ENCODE measurements at places on chromosomes 3 and 15.
A peak's percentile ranks its signal among the peaks of the same experiment; 100 is the strongest.

DNA sequence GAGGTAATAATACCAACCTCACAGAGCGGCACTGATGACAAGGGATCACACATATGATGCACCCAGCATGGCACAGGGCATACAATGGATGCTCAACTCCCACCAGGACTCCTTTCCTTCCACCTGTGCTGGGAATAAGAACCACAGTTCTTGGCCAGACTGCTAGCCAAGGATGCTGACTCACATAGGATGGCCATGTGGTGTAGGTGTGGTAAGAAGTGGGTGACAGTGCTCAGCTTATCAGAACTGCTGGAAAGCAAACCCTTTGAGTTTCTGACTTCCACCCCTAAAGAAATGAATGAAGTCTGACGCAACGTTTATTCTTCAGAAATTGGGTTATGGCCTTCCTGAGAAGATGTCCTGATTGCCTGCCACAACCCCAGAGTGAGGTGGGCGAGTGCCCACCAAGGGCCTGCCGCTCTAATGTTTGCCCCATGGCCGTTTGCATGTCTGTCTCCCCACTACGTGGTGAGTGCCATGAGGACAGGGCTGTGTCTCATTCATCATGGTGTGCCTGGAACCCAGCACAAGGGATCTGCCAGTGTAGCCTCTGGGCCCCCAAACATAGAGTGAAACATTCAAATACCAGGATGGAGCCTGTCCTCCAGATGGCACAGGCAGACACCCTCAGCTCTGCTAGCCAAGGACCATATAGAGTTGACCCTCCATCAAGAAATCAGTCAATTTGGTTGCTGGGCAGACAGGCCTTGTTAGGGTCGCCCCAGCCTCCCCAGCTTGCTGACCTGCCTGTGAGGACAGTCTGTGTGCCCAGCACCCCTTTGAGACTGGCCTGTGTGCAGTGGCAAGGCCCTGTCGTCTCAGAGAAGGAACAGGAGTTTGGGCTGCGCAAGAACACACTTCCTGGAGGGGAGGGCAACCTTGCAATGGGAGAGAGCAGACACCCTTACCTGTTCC is 57.6 kb upstream of the SLCO2A1 start:
- no peak for DNase-seq

DNA sequence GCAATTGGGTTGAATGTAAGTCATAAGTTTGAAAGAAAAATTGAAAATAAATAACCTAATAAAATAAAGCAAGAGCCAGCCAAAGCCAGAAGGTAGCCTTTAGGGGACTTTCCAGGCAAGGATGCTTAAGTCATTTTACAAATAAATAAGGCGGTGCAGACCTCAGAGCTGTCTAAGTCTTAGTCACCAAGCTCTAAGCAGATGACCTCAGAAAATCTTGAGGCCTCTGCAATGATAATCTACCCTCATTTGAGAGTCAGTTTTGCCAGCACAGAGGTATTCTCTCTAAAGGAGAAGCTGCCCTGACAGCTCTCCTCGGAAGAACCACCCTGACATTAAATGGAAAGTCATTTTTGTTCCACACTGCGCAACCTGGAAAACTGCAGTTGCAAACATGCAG is 113.9 kb downstream of the OXNAD1 start:
- DNase-seq = peak; percentile 84

DNA sequence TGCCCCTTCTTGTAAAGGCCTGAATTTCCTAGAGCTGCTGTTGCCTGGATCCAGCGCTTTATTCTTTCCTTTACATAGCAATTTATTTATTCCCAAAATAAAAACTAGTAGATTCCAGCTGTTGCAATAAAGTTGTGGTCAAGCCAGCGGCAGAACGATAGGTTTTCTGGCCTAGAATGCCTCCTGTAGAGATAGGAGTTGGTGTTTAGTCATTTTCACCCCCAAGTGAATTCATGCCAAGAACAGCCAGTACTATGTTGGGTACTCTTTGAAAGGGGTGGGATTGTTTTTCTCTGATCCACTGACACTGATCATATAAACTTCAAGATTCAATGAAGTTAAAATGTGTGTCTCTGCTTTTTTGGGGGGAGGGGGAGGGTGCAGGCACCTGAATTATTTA is 69.7 kb downstream of the KLHL25 start:
- no peak for DNase-seq

DNA sequence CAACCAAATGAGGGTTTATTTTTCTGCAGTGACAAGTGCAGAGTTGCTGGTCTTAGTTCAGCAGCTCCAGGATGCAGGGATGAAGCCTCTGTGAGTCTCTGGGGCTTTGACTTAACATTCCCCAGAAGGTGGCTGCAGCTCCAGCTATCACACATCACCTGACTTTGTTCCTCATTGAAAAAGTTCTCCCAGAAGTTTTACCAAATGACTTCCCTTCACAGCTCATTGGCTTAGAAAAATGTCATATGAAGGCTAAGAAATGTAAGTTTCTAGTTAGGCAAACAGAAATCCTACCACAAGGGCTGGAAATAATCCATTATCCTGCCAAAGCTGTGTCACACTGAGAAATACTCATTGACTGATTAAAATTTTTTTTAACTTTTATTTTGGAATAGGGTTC is 184.9 kb downstream of the MINAR1 start:
- DNase-seq = no peak

DNA sequence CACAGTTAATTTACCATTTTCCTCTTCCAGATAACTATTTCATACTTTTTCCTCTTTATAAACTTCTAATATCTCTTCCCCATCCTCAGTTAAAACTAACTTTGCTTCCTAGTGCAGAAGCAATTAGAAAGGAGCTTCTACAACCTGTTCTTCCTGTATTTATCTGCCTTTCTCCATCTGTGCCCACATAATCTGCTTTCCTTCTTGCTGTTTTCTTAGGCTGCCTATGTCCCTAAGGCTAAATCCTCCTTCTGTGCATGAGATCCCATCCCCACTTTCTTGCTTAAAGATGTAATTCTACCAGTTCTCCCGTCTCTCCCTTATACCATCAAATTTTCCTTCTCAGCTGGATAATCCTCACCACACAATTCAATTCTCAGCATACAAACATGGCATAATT is 28.3 kb upstream of the HGD start:
- DNase-seq = no peak

GRCh38 chr3:140316868-140317400 is 360.9 kb upstream of the TRIM42 start:
- no peak for DNase-seq

DNA sequence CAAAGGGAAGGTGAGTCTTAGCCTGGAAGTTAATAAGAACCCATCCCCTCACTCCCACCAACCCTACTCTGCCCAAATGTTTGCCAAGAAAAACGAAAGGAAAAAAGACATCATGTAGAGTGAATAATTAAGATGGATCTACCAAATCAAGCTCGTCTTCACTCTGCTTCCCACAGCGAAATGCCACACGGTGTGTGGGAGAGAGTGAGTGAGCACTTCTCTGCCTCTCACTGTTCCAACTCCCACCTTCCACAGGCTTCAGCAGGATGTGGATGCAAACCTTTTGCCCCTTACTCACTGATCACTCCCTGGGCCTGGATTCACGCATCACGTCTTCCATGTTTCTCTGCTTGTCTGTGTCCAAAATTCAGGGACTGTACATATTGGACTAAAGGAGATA is 85.4 kb downstream of the WDR76 start:
- DNase-seq = no peak

DNA sequence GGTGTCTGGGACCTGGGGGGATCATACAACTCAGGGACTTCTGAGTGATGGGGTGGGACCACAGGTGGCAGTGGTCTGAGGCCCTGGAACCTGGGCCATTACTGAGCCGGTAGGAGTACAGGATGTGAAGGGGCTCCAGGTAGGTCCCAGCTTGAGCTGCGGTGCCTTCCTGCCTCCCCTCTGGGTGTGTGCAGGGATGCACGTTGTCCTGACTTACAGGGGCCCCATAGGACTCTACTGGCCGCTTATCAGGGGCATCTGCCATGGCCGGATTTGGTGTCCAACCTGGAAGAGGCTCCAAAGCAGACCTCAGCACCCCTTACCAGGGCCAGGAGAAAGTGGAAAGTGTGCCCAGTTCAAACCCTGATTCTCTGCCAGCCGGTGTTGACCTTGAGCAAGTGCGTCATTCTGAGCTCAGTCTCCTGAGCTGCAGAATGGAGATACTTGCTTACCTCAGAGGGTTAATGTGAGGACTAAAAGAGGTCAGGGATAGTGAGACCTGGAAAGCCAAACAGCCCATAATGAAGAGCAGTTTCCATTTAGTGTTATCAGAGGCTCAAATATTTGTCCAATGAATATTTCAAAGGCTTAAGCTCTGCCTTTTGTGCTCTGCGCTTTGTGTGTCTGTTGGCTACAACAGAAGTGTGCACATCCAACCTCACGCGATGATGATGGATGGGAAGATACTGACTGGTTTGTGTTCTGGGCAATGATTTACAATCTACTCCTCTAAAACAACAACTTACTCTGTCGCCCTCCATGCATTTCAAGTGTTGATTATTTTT is 35.4 kb upstream of the ESYT3 start:
- no peak for DNase-seq

DNA sequence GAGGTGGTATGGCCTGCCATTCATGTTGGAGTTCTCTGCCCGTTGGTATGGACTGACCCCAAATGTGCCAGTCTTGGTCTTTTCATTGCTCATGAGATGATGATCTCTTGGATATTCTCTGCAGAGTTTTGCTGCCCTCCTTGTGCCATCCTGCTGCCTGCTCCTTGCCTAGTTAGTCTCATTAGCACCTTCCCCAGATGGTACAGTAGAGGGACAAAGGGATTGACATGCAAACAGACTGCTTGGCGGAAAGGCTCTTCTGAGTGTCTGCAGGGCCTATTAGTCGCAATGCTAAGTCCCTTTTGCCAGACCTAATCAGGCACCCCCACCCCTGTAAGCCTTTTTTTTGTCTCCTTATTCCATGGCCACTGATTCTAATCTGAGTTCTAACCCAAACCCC is 90.6 kb downstream of the ARNT2 start:
- no peak for DNase-seq

DNA sequence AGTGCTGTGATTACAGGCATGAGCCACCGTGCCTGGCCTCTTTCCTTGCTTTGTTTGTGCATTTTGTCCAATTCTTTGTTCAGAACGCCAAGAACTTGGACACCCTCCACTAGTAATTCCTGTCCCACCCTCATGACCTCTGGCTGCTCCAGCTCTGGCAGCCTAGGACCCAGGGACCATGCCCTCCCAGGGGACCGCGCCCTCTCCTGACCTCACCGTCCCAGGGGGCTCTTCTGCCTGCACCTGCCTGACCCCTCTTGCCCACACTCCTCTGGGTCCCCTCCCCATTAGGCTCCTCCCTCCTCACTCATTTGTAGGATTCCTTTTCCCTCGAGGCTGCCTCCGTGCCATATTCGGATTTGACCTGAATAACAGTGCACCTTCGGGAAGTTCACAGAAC is 41.1 kb downstream of the FSD2 start:
- DNase-seq = no peak

DNA sequence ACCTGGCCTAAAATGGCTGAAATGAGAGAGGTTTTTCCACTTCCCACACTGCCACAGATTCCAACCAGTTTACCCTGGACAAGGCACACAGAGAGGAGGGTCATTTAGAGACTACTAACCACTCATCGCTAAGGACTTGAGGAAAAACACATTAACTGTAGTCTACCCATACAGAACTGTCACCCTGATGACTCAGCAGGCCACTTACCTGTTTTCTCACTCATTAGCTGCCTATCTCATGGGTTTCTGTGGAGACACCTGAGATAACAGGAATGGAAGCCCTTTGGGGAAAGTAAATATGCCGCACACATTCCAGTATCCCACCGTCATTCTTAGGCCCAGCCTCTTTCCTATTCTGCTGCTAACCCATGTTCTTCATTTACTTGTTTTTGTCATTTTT is 50.0 kb downstream of the ABCC5 start:
- no peak for DNase-seq

GRCh38 chr3:159669766-159670165 is 318.9 kb upstream of the IL12A start:
- peak; percentile 84 for DNase-seq

DNA sequence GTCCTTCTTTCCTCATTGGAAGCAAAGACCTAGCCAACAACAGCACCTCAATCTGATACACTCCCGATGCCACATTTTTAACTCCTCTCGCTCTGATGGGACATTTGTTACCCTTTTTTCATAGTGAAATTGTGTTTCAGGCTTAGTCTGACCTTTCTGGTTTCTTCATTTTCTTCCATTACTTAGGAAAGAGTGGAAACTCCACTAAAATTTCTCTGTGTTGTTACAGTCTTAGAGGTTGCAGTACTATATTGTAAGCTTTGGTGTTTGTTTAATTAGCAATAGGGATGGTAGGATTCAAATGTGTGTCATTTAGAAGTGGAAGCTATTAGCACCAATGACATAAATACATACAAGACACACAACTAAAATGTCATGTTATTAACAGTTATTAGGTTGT is 29.6 kb upstream of the CRTC3 start:
- DNase-seq = no peak

- no peak for DNase-seq
Observed at GRCh38 chr3:24520101-24520495, 25.4 kb upstream of the THRB start.

GRCh38 chr15:76056931-76057330 is 2.9 kb upstream of the TMEM266 start:
- DNase-seq = no peak

- no peak for DNase-seq
Observed at GRCh38 chr15:77874063-77874462, 203.4 kb downstream of the TBC1D2B start.

GRCh38 chr3:32410367-32411246 is 19.0 kb downstream of the CMTM7 start:
- no peak for DNase-seq

All from mesenchymal stem cell (in vitro differentiated cells and primary cell).